Stimulated activated CD4-positive, alpha-beta T cell treated with anti-CD3 and anti-CD28 coated beads, Interleukin-2, amount 100 ng/mL, for 24 hours (primary cell): ENCODE measurements at places on chromosomes 3 and 15.

DNA sequence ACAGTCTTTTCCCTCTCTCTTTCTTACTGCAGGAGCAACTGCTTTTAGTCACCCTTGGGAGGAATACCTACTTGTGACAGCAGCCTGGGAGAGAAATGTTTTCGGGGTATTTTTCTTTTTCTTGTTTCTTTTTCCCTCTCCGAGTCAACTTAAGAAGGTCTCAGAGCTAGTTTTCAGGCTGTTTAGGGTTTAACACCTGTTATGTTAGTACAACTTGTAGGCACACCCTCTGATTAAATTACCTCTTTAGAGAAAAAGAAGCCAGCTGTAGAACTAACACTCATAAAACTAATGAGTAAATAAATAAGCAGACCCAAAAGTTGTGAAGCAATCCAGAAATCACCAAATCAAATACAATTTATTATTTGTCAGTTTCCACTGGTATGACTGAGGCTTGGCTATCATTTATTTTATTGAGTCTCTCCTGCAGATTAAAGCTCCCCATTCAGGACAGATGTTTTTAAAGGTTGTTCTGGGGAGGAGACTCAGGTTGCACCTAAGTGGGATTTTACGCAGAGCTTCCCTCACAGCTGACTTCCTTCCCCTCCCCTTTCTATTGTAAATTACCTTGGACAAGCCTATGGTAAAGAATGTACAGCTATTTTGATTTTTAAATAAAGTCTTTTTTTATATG lies 112.5 kb downstream of the FOXB1 start:
- DNase-seq, result no peak

- no peak for DNase-seq
These were observed 32.2 kb upstream of the TPM1 start for GRCh38 chr15:63010386-63010785.

DNA sequence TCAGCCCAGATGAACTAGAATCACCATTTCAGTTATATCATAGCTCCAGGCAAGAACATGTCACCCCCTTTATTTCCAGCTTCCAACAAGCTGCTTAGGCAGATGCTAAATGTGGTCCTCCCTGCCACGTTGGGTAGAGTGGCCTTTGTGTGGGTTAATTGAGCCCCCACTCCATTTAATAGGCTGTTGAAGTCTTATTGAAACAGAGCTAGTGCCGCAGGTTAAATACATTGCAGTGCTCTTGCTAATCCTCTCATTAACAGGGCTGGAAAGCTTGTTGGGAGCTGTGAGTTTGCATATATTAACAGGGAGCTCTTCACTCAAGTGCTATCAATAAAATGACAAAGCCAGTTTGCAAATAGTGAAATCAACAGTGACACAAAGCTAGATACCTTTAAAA lies 248.4 kb upstream of the CMC1 start:
- no peak for DNase-seq

- DNase-seq, result no peak
These were observed 67.4 kb upstream of the IQSEC1 start for GRCh38 chr3:13140596-13140995.
